H7 (cell line): ENCODE measurements at places on chromosomes 1 and 21. TPM values are rescaled to one million over a fixed set of nuclear protein-coding genes. Genes with fewer than 3 reads are reported as not detected.

Gene TMEM81
- total RNA-seq, result 1.9 and 2.6 TPM in 2 replicates

Gene LCE3B
- total RNA-seq, result not detected in 2 replicates

Gene ARHGEF16
- total RNA-seq, result 34.7 and 45.8 TPM in 2 replicates

Gene HAO2
- 0.38 and 1.2 TPM in 2 replicates for total RNA-seq

DNA sequence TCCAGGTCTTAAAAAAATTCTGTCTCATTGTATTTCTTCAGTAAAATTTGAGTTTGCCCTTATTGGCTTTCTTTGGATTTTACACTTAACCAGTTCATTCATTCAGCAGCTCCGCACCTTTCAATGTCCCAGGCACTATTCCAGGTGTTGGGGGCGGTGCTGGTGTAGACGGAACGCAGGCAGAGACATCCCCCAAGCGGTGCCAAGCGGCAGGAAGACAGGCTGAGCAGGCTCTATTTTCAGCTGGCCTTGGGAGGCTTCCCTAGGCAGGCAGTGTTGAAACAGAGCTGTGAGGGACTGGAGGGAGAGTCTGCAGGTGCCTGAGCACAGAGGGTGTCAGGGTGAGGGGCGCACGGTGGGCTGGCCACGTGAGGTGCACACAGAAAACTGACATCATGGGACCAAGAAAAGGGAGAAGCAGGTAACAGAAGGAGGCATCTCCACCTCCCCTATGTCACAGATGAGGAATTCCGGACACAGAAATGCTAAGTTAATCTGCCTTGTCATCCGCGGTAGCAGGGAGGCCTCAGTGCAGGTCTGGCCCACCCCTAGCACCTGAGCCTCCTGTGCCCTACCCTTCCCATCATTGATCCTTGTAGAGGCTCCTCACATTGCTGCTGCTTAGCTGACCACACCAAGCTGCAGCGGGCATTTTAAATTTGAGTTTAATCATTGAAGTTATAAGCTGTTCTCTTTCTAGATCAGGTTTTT lies 40.8 kb downstream of the SLC37A1 start:
- peak; percentile 45 for DNase-seq

DNA sequence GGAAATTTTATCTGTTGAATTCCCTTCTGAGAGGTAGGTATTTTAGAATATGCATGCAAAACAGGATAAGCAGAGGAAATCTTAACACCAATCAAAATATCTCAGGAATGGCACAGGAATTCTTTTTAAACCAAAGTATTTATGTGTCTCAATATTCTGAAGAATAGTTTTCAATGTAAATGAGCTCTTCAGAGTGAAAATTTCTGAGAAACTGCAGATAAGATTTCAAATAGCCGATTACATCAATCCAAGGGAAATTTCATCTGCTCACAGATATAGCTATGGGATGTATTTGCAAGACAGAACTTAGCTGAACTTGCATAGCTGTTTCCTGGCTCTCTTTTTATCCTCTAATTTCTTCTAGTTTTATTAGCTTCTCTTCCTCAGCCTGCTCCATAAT lies 209.5 kb downstream of the GRIK1 start:
- DNase-seq, result no peak

DNA sequence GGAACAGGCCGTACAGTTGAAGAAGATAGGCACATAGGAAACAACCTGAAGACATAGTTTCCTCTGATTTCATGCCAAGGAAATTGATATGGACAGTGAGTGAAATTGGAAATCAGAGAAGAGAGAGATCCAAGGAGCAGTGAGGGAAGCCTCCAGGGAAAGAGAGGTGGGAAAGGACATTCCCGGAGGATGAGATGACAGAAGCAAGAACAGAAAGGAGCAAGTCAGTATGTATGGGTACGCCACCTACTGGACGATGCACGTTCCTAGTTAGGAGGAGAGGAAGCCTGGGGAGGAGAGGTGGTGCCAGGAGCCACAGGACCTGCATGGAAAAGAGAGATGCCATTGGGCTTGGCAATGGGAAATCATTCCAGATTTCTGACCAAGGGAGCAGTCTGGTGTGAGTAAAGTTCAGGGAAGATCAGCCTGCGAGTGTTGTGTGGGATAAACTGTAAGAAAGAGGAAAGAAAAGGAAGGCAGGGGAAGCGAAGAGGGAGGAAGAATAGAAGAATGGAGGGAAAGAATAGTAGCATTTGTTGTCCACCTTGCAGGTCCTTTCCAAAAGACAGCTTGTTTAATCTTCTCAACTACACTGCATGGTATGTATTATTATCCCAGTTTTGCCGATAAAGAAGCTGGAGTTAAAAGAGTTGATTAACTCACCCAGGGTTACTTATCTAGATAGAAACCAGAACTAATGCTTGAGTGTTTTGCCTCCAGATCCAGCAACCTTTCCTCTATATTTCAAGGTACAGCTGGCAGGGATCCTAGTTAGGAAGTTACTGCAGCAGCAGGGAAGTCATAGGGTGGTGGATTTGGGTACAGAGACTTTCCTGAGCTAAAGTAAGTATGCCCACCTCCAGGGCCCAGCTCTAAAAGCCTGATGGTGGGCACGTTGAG lies 27.4 kb downstream of the C1orf116 start:
- DNase-seq, result peak; percentile 72

GRCh38 chr1:83641796-83642443 lies 357.0 kb downstream of the TTLL7 start:
- DNase-seq, result no peak

- DNase-seq, result no peak
These were observed 18.4 kb downstream of the TTC34 start for GRCh38 chr1:2783069-2783434.

Gene TSSK3
- 1.2 and 3.7 TPM in 2 replicates for total RNA-seq

DNA sequence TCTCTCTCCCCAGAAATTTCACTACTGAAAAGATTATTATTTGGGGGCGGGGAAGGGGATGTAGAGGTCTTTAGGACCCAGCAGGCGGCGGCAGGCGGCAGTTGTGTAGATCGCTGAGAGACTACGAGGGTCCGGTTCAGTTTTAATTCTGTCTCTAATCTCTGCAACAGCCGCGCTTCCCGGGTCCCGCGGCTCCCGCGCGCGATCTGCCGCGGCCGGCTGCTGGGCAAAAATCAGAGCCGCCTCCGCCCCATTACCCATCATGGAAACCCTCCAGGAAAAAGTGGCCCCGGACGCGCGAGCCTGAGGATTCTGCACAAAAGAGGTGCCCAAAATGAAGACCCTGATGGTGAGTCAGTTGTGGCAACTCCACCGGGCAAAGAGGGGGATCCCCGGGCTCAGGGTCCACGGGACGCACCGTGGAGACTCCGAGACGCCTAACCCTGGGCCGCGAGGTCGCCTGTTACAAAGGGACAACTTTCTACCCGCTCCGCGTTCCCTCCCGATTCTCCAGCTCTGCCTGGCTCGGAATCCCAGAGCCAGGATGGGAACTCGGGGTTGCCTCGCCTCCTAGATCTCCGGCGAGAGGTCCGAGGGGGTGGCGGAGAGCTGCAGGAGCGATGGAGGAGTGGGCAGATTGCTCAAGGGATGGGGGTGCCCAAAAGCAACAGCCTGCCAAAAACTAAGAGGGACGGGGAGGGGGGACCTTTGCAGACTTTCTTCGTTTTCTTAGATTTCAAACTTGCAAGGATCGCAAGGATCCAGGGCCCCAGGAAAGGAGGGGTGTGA lies at the start of gene ST6GALNAC5:
Gene ST6GALNAC5, plus strand, starts transcription at position 139 of the 789 bp plus-strand sequence.
- DNase-seq, result peak; percentile 77

DNA sequence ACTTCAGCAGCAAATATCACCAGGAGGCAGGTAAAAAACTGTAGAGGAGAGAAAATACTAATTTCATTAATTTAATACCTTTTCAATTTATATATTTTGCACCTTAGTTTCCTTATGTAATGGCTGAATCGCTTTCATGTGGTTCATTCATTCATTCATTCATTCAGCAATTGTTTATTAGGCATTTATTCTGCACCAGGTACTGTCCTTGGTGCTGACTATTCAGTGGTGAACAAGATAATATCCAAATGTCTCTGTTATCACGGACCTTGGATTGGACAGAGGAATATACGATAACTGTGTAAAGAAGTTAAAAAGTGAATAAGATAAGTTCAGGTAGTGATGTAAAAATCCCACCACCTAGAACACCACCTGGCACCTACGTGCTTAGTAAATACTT lies 28.8 kb downstream of the TSPAN2 start:
- no peak for DNase-seq
